ENCODE measurements at places on chromosomes 5 and 9. TPM values are rescaled to one million over a fixed set of nuclear protein-coding genes. Genes with fewer than 3 reads are reported as not detected.

Gene ACTL7A
- total RNA-seq, result not detected

Gene PRRX2
- 1.2 TPM for total RNA-seq

DNA sequence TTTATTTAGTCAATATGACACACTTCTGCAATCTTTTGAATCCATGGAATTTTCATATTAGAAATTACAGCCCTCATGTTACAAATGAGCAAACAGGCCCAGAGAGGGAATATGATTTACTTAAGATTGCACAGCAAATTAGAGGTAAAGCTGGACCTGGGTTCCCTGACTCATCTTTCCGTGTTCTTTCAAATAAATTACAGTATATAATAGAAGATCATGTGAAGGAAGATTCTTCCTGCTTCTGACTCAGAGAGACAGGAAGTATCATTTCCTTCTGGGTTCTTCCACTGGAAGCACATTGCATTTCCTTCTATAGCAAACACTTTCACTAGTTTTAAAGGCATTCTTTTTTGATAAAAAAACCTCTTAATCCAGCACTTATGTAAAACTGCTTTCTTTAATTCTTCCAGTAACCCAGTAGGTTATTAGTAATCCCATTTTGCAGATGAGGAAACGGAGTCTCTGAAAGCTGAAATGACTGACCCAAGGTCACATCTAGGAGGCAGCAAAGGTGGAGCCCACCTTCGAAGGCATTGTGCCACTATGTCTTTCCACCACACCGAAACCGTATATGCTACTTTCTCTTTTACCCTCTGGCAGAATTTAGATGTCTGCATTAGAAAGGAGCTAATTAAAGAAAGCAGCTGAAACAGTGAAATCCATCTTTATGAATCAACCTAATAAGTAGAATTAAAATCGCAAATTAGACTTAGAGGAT lies 566.7 kb upstream of the KLF4 start:
- H3K4me1 ChIP-seq, result no peaks in the 10 kb centered on the region
- no peaks in the 10 kb centered on the region for H3K36me3 ChIP-seq
- no peaks in the 10 kb centered on the region for H3K27me3 ChIP-seq

GRCh38 chr5:758698-759053 lies 25.9 kb downstream of the ZDHHC11B start:
- H3K4me1 ChIP-seq, result peaks cover 11% of the 10 kb centered on the region
- no peak overlapping the region for H3K27ac ChIP-seq
- no peak overlapping the region for H3K4me3 ChIP-seq
- no peak for DNase-seq
- no peaks in the 10 kb centered on the region for H3K27me3 ChIP-seq
- H3K36me3 ChIP-seq, result no peaks in the 10 kb centered on the region

Gene GRPEL2
- 31.1 TPM for total RNA-seq

DNA sequence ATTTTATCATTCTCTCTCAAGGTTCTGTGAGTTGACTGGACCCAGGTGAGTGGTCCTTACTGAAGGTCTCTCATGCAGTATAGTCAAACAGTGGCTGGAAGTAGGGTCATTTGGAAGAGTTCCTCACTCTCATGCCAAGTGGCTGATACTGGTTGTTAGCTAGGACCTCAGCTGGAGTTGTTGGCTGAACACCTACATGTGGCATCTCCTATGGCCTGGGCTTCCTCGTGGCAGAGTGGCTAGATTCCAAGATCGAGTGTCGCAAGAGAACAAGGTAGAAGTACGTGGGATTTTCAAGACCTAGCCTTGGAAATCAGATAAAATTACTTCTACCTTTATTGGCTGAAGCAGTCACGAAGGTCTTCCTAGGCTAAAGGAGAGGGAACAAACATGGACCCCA lies 7.6 kb downstream of the SLC31A2 start:
- H3K27me3 ChIP-seq, result no peaks in the 10 kb centered on the region
- no peak overlapping the region for H3K4me3 ChIP-seq
- H3K27ac ChIP-seq, result no peak overlapping the region
- peaks cover 25% of the 10 kb centered on the region for H3K4me1 ChIP-seq

DNA sequence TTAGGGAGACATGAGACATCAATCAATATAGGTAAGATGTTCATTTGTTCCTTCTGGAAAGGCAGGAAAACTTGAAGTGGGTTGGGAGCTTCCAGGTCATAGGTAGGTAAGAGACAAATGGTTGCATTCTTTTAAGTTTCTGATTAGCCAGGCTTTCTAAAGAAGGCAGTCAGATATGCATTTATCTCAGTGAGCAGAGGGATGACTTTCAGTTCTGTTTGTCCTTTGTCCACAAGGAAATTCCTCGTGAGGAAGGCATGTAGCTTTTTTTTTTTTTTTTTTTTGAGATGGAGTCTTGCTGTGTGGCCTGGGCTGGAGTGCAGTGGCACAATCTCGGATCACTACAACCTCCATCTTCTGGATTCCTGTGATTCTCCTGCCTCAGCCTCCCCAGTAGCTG lies 155.3 kb upstream of the ABCA1 start:
- no peak overlapping the region for H3K4me3 ChIP-seq
- H3K27me3 ChIP-seq, result no peaks in the 10 kb centered on the region
- H3K27ac ChIP-seq, result no peak overlapping the region
- H3K4me1 ChIP-seq, result no peaks in the 10 kb centered on the region
- no peak for DNase-seq

DNA sequence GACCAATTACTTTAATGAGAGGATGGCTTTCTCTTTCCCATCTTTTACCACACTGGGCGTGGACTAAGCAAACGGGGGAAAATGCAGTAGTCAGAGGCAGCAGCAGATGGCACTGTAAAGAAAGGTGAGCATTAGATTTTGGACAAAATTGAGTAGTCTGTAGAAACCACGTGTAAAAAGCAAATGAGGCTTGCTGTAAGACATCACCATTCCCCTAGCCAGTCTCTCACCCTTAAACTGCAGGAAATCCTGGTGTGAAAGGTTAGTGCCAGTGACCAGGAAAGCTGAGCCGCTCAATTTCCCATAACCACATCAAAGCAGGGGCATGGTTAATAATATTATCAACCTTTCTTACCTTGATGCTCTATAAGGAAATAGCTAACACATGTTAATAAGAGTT lies 31.8 kb downstream of the SPATA31C2 start:
- H3K4me1 ChIP-seq, result peaks cover 3% of the 10 kb centered on the region
- peaks cover 18% of the 10 kb centered on the region for H3K27me3 ChIP-seq
- DNase-seq, result peak; percentile 26
- H3K27ac ChIP-seq, result no peak overlapping the region
- no peak overlapping the region for H3K4me3 ChIP-seq
- no peaks in the 10 kb centered on the region for H3K36me3 ChIP-seq

DNA sequence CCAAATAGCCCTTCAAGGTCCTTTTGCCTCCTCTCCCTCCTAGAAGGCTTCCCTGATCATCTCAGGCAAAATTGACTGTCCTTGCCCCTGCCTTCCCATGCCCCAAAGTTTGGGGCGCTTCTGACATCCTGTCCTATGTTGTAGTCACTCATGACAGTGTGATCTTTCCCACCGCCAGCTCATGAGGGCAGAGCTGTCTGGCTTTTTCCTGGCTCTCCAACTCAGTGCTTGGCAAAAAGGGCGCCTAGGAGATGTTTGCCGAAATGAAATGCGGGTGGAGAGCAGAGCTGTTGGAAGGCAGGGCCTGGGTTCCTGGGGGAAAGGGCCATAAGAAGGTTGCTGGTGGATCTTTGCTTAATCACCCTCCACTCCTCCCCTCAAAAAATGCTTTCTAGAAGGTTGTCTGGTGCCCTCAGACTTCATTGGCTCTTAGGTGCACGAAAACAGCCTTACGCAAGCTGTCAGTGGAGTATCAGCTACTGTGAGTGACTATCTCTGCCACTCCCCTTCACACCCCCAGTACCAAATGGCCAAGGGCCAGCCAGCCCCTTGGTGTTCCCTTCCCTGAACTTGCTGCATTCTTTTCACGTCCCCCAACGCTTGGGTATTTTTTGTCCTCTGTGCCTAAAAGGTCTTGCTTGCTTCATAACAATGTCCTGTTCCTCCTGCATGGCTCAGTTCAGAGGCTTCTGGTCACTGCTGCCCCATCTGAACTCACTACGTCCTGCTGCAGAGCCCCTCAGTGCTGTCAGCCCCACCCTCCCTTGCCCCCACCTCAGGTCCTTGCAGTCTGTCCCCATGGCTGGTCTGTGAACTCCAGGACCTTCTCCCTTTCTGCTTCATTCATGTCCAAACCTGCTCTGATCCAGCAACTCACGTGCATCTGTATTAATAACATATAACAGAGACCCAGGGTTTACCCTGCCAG lies 2.6 kb upstream of the SLC25A51 start:
- H3K27ac ChIP-seq, result no peak overlapping the region
- no peak overlapping the region for H3K4me3 ChIP-seq
- DNase-seq, result no peak
- H3K36me3 ChIP-seq, result no peaks in the 10 kb centered on the region
- H3K27me3 ChIP-seq, result no peaks in the 10 kb centered on the region

DNA sequence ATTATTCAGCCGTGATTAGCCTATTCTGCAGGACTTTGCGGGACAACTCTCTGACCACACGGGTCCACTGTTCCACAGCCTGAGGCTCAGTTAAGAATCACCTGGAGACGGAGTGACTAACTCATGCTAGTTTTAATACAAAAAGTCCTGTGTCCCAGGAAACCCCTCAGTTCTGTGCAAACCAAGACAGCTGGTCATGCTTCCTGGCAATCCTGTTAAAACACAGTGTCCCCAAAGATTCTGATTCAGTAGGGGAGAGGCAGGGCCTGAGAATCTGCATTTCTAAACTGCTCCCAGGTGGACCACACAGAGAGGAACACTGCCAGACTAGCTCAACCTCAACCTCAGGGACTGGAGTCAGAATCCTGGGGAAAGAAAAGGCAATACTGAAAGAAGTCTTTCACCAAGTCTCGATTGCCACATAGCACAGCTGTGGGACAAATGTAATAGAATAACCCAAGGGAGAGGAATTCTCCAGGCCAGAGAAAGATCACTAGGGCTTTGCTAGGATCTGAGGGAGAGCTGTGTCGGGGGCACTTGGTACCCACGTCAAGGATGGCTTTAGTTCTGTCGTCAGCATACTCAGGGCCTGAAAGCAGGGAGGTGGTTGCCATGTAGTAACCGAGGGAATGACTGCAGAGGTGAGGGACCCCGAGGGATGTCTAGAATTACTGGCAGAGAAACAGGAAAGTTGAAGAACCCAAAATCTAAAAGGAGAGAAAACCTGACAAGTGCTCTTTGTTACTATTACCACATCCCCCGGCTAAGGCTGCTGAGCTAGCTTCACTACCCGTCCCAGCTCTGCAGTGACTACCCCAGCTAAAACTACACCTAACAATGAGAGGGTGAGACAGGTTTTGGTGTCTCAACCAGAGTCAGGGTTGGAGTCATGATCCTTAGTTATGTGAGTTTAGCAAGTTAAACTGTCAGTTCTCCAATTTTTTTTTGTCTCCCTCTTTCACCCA lies 8.6 kb downstream of the SUSD1 start:
- H3K36me3 ChIP-seq, result no peaks in the 10 kb centered on the region
- no peak overlapping the region for H3K4me3 ChIP-seq
- no peak for DNase-seq
- no peaks in the 10 kb centered on the region for H3K27me3 ChIP-seq
- no peak overlapping the region for H3K27ac ChIP-seq

DNA sequence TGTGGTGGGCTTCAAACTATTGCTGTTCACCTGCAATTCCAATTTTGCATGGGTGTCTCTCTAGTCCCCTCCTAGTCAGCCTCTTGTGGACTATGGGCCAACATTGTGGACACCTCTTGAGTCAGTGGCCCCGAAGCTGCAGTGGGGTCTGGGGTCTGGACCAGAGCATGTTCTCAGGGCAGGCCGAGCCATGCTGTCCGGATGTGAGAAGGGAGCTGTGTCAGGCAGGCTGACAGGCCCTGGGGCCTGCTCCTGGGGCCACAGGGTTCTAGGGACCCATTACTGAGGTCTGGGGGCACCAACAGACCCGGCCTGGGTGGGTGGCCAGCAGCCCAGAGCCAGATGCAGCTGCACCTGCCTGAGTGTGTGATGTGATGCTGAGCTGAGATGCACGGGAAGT lies 16.5 kb upstream of the IRX4 start:
- DNase-seq, result no peak
- H3K27ac ChIP-seq, result no peak overlapping the region
- no peak overlapping the region for H3K4me3 ChIP-seq
- H3K27me3 ChIP-seq, result peaks cover 15% of the 10 kb centered on the region

Gene OTULINL
- total RNA-seq, result 19.7 TPM

Gene TSLP
- total RNA-seq, result 0.65 TPM

Gene NR5A1
- total RNA-seq, result not detected

Gene MAMDC2
- total RNA-seq, result not detected

Gene PDLIM4
- total RNA-seq, result not detected

DNA sequence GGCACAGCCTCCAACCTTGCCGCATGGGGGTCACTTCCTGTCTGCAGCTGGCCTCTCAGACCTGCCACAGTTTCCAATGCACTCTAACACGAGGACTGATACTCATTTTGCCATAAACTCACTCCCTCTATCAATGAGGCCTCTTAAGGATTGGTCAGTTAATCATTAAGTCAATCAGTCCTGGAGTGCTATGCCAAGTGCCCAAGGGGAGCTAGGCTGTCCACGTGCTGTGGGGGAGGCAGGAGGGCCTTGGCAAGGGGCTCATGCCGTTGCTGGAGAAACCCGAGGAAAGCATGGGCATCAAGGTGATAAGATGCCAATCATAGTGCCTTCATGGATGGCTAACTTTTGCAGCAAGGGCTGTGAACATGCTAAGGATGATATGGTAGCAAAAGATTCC lies 1.7 kb upstream of the ALDH1B1 start:
- no peak for DNase-seq
- peaks cover 12% of the 10 kb centered on the region for H3K4me1 ChIP-seq
- H3K36me3 ChIP-seq, result peaks cover 22% of the 10 kb centered on the region

DNA sequence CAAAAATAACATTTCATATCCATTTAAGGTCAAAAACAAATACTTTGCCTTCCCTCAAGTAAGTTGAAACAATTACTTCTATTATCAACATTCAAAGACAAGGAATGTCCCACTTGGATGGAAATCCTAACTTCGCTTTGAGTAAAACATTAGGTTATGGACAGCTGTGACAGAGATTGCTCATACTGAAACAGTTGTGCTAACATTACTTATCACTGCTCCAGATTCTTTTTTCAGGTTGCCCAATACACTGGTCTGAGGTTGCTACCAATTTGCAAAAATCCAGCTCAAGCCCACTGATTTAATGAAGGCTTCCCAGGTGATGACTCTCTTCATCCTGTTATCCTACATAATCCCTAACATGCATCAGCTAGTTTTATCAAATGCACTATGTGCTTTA lies 98.3 kb downstream of the UBAP2 start:
- DNase-seq, result no peak
- H3K36me3 ChIP-seq, result peaks cover 41% of the 10 kb centered on the region
- H3K27me3 ChIP-seq, result no peaks in the 10 kb centered on the region
- H3K27ac ChIP-seq, result no peak overlapping the region

GRCh38 chr9:82376677-82377232 lies 388.2 kb downstream of the SPATA31D1 start:
- H3K4me1 ChIP-seq, result no peaks in the 10 kb centered on the region
- H3K27ac ChIP-seq, result no peak overlapping the region
- no peak for DNase-seq
- no peaks in the 10 kb centered on the region for H3K36me3 ChIP-seq
- no peak overlapping the region for H3K4me3 ChIP-seq
- no peaks in the 10 kb centered on the region for H3K27me3 ChIP-seq
